ENCODE measurements at places on chromosomes 1 and 21.

DNA sequence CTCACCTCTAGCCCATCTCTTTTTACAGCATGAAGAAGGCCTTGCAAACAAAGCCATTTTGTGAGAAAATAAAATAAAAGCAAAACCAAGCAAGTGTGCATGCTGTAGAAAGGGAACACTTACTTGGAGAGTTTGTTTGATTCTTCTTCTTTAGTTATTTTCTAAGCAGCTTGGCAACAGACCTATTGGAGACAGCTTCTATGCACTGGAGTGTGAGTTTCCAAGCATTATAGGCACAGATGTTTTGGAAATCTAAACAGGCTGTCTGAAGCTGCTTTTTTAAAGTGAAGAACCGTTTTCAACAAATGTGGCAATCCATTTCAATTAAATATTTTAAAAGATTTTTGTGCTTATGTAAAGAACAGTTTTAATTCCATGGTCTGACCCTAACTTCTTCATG is 76.6 kb downstream of the NGF start:
- no peak for DNase-seq

GRCh38 chr1:107963601-107964335 is 1.2 kb downstream of the VAV3 start:
- DNase-seq: no peak

- DNase-seq: no peak
Observed at GRCh38 chr1:9486466-9487140, 52.7 kb upstream of the SLC25A33 start.

GRCh38 chr1:159076438-159077119 is at the start of gene AIM2:
Gene AIM2 (minus strand): TSS chr1:159076766. CDS start chr1:159073499, 3,267 bp downstream.
- DNase-seq: peak; percentile 80

- no peak for DNase-seq
Observed at GRCh38 chr1:5738911-5739462, 253.2 kb downstream of the NPHP4 start.

DNA sequence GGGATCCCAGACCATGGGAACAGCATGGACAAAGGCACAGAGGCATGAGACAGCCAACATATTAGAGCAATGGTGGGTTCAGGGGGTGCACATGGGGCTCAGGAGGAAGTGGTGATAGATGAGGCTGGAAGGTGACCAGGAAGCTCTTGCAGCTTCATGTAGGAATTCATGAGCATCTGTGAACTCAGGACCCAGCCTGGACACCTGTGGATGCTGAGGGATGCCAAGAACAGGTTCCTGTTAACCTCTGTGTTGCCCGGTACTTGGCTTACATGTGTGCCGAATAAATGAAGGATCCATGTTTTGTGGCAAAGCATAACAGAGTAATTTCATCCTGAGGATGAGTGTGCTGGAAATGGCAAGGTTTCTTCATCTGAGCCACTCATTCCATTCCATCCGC is 9.3 kb upstream of the SSBP3 start:
- no peak for DNase-seq

DNA sequence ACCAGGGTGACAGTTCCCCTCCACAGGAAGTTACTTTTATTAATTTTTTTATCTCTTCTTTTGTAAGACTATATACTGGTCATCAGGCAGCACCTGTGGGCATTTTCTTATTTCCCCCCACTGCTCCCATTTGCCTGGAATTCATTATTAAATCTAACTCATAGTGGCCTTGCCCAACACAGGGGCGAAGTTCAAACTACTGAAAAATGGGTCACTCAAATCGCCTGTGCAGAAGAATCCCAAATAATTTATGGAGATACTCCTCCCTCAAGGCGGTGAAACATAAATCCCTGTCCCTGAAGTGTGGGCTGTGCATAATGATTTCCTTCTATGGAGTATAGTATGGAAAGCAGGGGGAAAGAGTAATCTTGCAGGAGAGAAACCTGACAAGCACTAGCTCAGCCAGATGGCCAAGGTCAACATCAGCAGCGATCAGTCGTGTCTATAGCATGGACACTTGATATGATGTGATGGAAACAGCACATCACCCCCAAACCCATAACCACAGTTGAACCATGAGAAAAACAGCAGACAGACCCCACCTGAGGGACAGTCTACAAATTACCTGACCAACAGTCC is 7.9 kb downstream of the CAMK2N1 start:
- no peak for DNase-seq

- no peak for DNase-seq
Observed at GRCh38 chr1:159911326-159912070, 11.5 kb upstream of the CFAP45 start.

DNA sequence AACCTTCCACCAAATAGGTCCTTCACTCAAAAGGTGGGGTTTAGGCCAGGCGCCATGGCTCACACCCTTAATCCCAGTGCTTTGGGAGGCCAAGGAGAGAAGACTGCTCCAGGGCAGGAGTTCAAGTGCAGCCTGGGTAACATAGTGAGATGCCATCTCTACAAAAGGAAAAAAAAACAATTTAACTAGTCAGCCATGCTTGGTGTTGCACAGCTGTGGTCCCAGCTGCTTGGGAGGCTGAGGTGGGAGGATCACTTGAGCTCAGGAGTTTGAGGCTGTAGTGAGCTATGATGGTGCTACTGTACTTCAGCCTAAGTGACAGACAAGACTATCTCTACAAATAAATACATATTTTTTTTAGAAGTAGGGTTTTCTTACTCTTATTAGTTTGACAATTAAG is 617.5 kb downstream of the KIF26B start:
- DNase-seq: no peak

DNA sequence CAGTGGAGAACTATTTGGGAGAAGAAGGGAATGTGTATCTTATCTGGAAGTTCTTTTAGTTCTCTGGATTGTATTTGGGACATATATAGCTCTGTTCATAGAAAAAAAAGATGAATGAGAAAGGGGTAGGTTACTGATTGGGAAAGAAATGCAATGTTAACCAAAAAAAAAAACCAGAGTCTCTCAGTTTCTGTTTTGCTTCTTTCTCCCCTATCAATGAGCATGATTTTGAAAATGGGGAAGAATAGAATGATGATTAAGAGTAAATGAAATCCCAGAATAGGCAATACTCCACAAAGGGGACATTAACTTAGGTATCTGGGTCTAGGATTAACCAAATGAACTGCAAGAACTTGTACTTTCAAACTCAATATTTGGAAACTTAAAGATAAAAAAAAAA is 92.9 kb downstream of the RHOU start:
- DNase-seq: no peak

- DNase-seq: peak; percentile 74
Observed at GRCh38 chr1:42937141-42937696, 21.4 kb downstream of the SLC2A1 start.

DNA sequence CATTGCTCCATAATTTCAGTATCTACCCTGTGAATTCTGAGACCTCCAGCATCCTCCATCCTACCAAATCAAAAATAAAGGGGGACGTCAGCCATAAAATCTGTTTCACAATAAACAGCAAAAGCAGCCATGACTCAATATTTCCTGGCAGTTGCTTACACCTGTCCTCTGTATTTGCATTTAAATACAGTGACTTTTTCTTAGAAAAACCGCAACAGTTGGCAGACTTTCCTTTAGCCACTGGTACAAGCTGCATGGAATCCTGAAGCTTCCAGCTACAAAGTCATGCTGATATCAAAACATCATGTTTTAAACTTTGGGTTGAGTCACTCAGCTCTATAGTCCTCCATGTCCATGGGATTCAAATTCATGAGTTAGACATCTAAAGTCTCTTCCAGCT is 278.0 kb upstream of the KAZN start:
- DNase-seq: no peak

DNA sequence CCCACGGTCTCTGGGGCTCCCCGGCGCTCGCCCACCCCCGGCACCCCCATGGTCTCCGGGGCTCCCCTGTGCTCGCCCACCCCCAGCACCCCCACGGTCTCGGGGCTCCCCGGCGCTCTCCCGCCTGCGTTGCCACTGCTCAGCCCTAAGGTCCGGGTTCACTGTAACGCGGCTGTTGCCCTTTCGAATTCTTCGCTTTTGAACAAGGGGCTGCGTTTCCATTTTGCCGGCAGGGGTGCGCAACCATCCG is 5.2 kb upstream of the FTCD start:
- DNase-seq: no peak

- DNase-seq: peak; percentile 81
Observed at GRCh38 chr1:198497326-198498102, 43.0 kb downstream of the ATP6V1G3 start.

- no peak for DNase-seq
Observed at GRCh38 chr1:165424454-165425216, 20.3 kb downstream of the RXRG start.

- DNase-seq: peak; percentile 76
Observed at GRCh38 chr1:64965366-64966157, 787 bp downstream of the JAK1 start.

- no peak for DNase-seq
Observed at GRCh38 chr1:222877854-222878253, 63.0 kb downstream of the DISP1 start.

DNA sequence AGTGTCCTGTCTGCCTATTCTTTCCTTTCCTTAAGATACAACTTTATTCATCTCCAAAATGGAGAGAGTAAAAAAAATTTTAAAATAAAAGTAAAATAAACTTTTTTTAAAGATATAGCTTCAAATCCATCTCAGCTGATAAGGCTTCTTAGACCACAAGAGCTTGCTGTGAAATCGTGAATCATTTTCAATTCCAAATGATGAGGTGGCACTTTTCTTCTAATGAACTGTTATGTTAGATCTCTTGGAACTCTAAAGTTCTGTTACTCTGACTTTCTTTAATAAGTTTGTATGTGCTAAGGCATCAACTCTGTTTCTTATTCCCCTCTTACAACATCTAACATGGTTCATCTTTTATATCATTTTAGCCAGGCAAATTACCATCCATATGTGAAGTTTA is 4.5 kb downstream of the SH3GLB1 start:
- DNase-seq: peak; percentile 42

- no peak for DNase-seq
Observed at GRCh38 chr1:227560393-227561173, 2.8 kb upstream of the ZNF678 start.

DNA sequence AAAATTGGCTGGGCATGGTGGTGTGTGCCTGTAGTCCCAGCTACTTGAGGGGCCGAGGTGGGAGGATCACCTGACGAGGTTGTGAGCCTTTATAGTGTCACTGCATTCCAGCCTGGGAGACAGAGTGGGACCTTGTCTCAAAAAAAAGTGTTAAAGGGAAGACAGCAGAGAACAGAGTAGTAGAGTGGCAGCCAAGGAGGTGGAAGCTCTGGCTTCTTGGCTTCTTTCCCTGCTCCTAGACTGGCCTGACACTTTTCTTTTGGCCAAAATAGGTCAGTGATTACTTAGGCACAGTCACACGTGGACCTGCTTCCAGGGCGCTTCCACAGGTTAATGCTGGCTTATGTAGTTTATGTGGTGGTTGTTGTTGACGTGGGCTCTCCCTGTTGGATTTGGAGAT is 3.2 kb downstream of the DIP2A start:
- no peak for DNase-seq

GRCh38 chr1:54013393-54014008 is 4.5 kb downstream of the LDLRAD1 start:
- no peak for DNase-seq

DNA sequence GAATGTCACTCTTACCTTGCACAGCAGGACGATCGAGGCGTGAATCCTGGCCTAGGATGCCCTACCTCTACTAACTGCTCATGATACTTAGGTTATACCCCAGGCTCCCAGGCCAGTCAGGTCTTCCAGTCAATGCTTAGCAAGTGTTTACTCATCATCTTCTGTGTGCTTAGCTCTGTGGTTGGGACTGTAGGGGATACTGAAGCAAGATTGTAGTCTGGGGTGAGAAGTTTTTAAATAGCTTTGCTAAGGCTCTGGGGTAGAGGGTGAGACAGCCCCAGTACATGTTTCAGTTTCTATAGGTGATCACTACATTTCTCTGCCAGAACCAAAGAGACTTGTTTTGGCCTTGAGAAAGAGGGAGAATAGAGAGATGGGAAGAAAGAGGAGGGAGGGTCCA is 250.8 kb upstream of the KIAA0040 start:
- DNase-seq: no peak

- no peak for DNase-seq
Observed at GRCh38 chr1:15323989-15324868, 77.2 kb downstream of the FHAD1 start.

- no peak for DNase-seq
Observed at GRCh38 chr1:21323091-21323490, 32.8 kb upstream of the ECE1 start.

DNA sequence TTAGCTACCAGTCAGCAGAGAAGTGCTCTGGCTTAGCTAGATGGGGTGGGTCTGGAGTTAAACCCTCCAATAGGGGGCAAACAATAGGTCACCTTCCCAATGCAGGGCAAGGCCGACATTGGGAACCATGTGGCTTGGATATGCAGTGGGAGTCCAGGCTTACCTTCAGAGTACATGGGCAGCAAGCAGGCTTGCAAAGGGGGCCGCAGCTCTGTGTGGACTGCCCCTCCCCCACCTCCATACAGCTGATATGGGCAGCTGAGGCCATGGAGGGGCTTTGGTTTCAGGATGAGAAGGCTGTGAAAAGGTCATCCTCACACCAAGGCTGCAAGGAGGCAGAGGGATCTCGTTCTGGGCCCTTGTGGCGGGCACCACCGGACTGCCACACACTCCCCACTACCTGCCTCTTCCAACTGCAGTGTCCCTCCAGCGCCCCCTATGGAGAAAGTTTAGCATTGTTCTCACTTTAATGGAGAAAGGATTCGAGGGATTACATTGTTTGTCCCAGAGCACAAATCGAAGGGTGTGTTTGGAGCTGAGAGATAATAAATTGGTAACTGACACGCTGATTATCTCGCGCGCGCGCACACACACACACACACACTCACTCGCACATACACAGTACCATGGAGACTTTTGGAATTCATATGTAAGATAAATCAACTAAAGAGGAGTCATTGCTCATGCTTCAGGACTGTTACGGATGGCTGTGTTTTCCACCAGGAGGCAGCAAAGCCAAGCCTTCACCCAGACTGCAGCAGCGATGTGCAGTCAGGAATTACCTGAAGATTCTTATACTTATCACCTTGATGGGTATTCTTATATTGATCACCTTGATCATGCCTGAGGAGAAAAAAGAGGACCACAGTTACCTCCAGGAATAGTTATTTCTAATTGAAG is 7.0 kb upstream of the SMCP start:
- DNase-seq: peak; percentile 46

DNA sequence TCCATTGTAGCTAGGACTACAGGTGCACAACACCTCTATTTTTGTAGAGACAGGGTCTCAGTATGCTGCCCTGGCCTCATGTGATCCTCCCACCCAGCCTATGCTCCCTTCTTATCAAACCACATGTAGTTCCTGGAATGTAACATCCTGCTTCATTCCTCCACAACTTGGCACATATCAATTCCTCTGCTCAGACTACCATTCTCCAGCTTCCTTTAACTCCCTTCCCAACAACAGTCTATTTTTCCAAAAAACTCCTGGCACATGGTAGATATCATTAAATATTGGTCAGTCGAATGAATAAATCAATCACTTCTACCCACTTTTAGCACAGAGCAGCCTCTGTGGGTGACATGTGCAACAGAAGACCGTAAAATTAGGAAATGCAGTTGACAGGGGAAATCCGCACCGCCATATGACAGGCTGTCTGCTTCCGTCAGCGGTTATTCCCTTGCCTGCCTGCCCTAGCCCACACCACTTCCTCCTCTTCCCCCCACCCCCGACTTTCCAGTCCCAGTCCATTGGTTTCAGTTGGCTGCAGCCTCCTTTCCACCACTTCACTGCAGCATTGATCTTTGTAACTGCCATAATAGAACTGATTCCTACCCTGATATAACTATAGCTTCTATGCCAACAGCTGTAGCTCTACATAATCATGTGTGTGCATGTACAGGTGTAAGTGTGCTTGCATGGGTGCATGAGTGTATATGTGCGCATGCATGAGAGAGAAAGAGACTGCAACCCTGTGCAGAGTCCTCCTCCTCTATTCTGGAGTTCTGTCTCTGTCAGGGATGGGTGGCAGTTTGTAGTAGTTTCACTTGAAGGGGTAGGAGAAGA is 6.8 kb upstream of the AKR1A1 start:
- DNase-seq: peak; percentile 15

Data from EH (cell line).